ENCODE measurements at places on chromosomes 2 and 18.

DNA sequence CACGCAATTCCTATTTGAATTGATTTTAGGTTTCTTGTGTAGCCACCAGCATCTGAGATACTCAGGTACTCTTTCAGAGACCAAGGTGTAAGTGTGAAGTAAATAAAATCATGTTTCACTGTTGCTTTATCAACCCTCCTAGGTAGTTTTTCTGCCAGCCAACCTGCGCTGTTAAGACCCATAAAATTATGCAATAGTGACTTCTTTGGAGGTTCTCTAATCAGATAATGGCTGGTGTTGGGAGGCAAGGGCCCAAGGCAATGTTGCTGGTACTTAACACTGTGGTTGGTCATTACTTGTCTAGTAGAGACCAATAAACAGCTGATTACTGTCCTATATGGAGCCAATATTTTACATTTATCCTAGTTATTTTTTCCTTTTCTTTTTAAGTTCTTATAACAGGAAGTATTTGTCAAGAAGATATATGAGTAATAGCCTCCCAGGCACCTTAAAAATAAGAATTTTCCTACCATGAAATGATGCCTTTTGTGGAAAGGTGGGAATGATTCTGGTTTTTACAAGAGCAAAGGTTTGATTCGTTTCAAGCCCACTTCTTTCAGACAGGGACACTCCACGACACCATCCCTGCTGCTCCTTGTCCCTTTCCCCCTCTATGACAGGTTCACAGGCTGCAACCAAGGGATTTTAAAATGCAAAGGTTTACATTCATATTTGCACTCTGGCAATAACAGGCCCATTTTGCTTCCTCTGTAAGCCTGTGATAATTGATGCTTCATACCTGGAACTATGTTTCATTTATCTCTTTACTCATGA is 259.3 kb downstream of the MEIS1 start:
- no peak for ATAC-seq

DNA sequence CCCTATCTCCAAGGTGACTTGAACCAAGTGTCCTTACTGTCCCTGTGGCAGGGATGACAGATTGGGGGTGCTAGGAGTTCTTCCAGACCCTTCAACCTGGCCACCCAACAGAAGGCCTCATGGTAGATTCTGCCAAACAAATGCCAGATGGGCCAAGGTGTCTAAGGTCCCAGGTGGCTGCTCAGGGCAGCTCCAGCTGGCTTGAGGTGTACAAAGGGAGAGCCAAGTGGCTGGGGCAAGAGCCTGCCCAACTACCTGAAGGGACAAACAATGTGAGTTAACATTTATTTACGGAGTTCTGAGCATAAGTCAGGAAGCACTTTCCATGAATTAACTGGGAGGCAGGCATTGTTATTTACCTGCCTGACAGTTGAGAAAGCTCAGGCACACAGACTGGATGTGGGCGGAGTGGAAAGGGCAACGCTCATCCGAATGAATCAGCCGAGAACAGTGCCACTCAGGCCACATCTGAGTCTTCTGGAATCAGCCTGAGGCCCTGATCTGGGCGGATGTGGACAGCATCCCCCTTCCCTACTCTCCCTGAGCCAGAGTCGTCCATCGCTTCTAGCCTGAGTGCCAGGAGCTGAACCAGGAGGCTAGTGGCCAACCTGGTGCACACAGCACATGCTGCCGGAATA is 4.4 kb upstream of the KCNIP3 start:
- ATAC-seq = no peak

DNA sequence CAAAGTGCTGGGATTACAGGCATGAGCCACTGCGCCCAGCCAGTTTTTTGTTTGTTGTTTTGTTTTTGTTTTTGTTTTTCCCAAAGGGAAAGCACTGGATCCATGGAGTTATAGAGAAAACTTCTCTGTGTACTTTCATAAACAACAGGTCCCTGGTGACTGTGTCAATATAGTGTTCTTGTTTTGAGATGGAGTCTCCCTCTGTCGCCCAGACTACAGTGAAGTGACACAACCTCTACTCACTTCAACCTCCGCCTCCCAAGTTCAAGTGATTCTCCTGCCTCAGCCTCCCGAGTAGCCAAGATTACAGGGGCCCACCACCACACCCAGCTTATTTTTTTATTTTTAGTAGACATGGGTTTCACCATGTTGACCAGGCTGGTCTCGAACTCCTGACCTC is 16.5 kb downstream of the USP34 start:
- no peak for ATAC-seq

DNA sequence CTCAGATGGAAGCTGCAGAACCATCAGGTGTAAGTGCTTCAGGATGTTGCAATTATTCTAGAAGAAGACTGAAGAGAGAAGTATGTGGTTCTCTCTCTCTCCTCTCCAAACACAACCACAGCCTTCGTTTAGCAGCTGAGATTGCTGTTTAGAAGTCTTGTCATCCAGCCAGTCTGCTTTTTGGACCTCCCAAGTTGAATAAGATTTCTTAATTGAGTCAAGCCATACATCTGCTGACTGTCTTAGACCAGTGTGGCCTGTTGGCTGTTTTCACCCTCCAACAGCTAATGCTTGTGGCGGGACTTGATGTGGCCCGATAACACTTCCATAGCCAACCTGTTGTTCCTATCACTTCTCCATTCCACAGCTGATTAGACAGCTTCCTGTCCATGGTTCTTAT is 91.3 kb upstream of the TMEM17 start:
- no peak for ATAC-seq

DNA sequence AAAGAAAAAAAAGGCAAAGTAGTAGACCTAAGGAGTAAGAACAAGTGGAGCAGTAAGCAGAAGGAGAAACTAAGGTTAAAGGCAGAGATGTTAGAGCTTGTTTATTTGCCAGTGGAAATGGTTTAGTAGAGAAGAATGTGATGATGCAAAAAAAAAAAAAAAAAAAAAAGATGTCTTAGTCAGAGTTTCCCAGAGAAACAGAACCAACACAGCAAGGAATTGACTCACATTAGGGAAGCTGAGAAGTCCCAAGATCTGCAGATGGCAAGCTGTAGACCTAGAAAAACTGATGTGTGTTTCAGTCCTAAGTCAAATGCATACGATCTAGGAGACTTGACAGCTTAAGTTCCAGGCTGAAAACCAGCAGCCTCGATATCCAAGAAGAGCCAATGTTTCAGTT is 1548.8 kb upstream of the LRRTM1 start:
- ATAC-seq = no peak

GRCh38 chr18:62329691-62330454 is 4.8 kb downstream of the TNFRSF11A start:
- ATAC-seq = no peak

- no peak for ATAC-seq
These were observed 329.0 kb upstream of the LRATD1 start for GRCh38 chr2:14303366-14304115.

Measured in stimulated activated memory B cell treated with anti-CD40 and anti-IgM and Interleukin-4, amounts not matched to agents 10 μg/mL and 1 μg/mL and 100 μg/mL, for 72 hours (primary cell).